NCI-H1105 (cell line): ENCODE measurements at places on chromosomes 2 and 18.

GRCh38 chr18:42649331-42650035, 466.0 kb downstream of the RIT2 start:
- DNase-seq: no peak

GRCh38 chr2:162174746-162175145, 22.7 kb upstream of the GCG start:
- DNase-seq: no peak

DNA sequence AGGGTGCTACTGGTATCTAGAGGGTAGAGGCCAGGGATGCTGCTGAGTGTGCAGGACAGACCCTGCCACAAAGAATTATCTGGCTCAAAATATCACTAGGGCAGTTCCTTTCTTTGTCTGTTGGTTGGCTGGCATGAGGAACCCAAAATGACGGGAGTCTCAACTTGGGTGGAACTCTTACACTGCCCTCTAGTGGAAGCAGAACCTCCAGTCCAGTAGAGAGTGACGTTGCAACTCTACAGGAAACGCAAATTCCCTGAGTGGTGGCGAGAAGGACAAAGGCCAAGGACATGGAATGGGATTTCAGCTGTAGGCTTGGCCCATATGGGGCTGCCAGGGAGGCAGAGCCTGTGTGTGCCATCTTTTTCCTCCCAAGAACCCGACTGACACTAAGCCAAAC, 47.1 kb downstream of the COPS8 start:
- no peak for DNase-seq

GRCh38 chr2:124526221-124526620, 501.1 kb downstream of the CNTNAP5 start:
- DNase-seq: no peak

GRCh38 chr2:68176657-68177056, 19.0 kb downstream of the PNO1 start:
- DNase-seq: no peak

GRCh38 chr2:16729335-16729734, 63.7 kb upstream of the CYRIA start:
- DNase-seq: no peak

- DNase-seq: no peak
Observed at GRCh38 chr2:83584672-83585071, 874.4 kb downstream of the SUCLG1 start.

DNA sequence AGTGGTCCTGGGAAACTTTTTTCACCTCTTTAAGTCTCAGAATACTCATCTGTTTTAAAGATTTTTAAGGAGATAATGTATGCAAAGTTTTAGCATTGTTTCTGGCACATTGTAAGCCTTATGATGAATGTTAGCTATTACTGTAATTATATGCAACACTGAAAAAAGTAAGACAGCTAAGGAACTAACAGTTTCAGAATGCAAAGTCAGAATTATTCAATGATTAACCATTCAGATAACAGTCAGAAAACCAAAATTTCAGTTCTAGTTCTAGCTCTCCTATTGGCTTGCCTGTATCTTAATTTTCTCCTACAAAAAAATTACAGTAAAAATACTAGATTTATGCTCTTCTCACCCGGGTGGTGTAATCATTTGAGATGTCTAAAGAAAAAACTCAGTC, 101.1 kb downstream of the SLC4A10 start:
- no peak for DNase-seq

DNA sequence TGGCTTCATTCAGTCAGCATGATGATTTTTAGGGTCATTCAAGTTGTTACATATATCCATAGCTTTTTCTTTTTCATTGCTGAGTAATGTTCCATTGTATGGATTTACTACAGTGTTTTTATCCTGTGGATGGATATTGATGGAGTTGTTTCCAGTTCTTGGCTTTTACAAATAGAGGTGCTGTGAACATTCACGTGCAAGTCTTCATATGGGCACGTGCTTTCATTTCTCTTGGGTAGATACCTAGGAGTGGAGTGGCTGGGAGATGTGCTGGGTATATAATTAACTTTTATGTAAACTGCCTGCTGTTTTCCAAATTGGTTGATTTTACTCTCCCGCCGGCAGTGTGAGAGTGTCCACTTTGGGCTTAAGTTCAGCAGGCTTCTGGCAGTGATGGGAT, 16.5 kb downstream of the AGAP1 start:
- no peak for DNase-seq

- no peak for DNase-seq
Observed at GRCh38 chr2:122061831-122062230, 306.4 kb downstream of the TSN start.

DNA sequence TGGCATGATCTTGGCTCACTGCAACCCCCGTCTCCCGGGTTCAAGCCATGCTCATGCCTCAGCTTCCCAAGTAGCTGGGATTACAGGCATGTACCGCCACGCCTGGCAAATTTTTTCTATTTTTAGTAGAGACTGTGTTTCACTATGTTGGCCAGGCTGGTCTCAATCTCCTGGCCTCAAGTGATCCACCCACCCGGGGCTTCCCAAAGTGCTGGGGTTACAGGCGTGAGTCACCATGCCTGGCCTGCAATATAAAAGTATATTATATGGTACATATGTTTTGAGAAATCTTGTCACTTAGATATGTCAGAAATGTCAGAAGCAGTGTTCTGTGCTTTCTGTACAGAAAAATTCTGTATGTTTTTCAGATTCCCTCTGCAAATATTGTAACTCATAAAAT, 19.2 kb upstream of the XPO1 start:
- DNase-seq: no peak

DNA sequence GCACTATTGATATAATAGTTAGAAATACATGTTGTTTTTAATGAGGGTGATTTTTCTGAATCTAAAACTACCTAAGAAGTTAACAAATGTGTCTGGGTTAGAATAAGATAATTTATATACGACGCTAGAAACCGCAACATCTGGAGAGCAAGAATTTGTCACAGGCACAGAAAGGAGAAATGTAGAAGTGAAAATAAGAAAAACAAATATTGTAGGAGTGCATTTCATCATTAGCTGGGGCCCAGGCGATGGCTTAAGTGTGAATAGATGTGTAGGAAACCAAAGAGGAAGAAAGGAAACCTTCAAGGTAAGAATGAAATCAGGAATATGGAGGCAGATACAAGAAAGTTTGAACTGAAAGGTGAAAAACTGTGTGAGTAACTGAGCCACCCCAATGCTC, 90.3 kb downstream of the LRP2 start:
- DNase-seq: no peak

- DNase-seq: no peak
Observed at GRCh38 chr2:84832772-84833461, 48.0 kb downstream of the TRABD2A start.

DNA sequence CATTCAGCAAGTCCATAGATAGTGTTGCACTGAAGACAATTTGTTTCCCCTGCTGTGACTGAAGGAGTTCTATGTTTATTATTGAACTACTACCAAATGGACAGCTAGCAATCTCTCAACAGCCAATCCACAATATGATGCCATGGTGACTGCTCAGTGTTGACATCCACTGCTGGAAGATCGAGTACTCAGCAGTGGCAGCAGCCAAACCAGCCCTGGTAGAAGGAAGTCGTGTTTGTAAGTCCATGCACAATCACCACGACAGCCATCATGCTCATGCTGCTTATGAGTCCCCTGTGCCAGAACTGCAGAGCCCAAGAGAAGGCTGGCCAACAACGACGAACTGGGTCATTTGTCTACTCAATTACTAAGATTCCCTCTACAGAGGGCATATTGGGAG, 66.4 kb downstream of the OSR1 start:
- no peak for DNase-seq

- no peak for DNase-seq
Observed at GRCh38 chr2:151860613-151861146, 32.5 kb upstream of the ARL5A start.

- no peak for DNase-seq
Observed at GRCh38 chr2:71606244-71606643, 152.9 kb downstream of the DYSF start.

DNA sequence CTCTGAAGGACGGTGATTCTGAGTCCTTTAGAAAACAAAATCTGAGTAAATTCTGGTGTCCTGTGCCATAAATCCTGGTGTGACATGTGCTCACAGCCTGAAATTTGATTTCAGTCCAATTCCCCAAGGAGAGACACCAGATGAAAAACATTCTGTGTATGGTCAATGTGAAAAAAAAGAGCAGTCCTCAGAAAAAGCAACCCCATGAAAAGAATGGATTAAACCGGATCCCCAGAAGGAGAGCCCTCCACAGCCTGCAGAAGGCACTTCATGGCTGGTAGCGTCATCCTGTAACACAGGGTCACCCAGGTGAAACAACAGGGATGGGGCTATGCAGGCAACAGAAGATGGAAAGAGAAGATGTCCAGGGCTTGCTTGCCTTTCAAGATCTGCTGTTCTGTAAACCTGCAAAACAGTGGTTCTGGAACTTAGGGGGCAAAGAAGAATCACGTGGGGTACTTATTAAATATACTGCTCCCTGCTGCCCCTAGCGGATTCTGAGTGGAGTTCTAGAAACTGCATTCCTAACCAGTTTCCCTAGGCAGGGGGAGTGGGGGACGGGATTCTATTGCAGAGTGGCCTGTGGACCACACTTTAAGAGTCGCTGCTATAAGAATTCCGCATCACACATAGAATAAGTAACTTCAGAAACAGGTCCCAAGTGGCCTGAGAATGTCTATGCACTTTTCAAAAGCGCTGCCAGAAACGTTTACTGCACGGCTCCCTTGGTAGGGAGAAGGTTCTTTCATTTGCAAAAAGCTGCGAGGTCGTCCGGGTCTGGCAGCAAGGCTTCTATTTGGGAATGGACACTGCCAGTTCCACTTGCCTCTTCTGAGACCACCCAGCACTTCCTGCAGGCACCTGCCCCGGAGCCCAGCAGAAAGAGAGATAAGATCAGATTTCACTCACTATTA, 118.9 kb upstream of the ARL5A start:
- DNase-seq: no peak

- DNase-seq: no peak
Observed at GRCh38 chr2:155256803-155257202, 558.3 kb downstream of the KCNJ3 start.

DNA sequence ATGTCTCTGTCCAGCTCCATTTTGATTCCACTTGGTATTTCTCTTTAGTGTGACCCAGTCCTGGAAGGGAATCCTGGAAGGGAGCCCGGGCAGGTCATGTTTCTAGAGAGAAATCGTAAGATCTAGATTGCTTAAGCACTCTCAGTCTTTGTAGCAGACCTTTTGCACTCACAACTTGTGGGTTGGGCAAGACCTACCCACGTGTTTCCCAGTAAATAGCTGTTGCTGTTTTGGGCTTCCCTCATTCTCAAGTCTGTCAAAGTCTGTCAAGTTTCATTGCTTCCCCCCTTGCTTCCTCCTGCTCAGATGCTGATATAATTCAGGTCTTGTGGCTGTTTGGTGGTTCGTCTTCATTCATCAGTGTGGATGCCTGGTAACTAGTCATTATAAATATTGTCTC, 17.4 kb upstream of the NEMP2 start:
- no peak for DNase-seq

DNA sequence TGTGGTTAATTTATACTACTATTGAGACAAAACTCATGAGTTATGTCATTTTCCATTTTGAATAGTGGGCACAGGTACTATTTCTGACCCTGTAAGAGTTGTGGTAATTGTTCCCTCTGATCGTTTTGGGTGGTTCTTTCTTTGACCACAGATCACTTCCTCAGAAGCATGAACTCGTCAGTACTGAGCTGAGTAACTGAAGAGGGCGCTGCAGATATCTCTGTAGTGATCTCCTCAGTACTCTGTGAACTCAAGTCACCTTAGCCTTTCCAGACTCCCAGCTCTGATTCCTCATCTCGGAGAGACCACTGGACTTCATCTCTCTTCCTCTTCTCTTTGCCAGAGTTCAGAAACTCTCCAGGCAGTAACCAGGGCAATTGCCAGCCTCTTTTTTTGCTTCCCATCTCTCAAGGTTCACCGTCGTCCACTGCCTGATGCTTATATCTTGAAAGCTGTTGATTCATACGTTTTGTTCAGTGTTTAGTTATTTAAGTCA, 9.4 kb upstream of the IL1RL1 start:
- DNase-seq: no peak

DNA sequence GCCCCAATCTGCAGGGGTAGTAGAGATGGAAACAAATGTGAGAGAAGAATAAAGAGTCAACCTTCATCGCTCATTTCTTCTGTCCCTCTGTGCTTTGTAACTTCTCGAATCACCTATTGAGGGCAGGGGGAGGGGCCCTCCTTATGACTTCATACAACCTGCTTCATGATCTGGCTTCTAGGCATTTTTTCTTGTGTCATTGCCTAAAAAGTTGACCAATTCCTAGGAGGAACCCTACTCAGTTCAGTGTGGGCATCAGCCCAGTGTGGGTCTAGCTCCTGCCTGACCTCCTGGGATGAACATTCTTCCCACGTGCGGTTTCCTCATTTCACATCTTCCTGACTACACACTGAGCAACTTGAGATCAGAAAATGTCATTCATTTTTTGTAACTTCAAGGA, 46.3 kb upstream of the CREB1 start:
- no peak for DNase-seq

- no peak for DNase-seq
Observed at GRCh38 chr2:62458206-62458641, 47.8 kb downstream of the TMEM17 start.

DNA sequence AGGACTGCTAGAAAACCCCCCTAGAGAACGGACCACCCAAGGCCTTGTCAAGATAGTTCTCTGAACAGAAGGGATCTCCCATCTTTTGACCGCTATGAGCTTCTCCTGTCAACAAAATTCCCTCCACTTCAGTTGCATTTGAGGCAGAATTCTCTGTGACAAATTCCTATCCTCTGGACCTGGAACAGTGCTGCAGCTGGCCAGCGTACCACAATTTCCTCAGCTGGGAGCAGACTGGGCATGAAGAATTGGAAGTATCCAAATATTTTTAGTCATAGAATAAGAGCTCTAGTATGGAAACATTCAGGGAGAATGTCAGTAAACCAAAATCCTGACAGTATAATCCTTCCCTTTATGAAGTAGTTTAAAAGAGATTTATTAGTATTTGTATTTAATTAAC, 147.1 kb upstream of the BOD1L2 start:
- DNase-seq: no peak

- DNase-seq: no peak
Observed at GRCh38 chr2:174577967-174578589, 19.5 kb downstream of the WIPF1 start.

DNA sequence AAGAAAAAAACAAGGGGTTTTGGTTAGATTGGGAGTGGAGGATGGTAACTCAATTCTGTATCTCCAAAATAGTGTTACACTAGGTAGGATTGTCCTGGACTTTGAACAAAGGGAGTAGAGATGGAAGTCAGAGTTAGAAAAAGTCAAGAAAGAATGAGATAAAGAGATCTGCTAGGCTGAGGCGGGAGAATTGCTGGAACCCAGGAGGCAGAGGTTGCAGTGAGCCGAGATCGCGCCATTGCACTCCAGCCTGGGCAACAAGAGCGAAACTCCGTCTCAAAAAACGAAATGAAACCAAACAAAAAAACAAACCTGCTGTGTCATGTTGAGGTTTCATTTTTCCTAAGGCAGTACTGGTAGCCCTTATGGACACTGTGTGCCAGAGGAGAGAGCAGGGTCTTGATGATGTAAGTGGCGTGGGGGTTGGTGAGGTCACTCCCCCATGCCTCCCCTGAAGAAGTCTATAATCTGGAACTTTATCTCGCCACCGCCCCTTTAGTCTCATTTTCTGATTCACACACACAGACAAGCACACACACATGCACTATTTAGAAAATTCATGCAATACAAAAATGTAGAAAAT, 10.5 kb downstream of the DRC1 start:
- DNase-seq: no peak
